IMR-90 (cell line): ENCODE measurements at places on chromosomes 5 and 9. TPM values are rescaled to one million over a fixed set of nuclear protein-coding genes. Genes with fewer than 3 reads are reported as not detected.

DNA sequence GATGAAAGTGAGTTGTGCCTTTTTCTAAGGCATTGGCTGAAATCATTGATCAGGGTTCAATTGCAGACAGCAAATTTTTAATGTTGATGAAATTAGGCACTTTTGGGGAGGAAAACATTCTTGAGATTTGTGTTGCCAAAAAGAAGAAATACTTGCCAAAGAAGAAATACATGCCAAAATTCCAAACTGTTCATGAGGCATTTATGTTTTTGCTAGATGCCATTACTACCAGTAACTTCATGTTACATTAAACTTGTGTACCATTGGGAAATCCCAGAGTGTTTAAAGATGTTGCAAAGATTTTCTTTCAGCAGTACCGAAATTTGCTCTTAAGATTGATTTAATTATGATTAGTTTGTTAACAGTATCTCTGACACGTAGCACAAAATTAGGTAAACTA is 7.0 kb downstream of the XRCC4 start:
- DNase-seq: no peak

GRCh38 chr5:143105216-143105905 is 298.1 kb downstream of the NR3C1 start:
- DNase-seq: no peak

GRCh38 chr5:76742583-76742982 is 26.7 kb downstream of the F2R start:
- peak; percentile 78 for DNase-seq

DNA sequence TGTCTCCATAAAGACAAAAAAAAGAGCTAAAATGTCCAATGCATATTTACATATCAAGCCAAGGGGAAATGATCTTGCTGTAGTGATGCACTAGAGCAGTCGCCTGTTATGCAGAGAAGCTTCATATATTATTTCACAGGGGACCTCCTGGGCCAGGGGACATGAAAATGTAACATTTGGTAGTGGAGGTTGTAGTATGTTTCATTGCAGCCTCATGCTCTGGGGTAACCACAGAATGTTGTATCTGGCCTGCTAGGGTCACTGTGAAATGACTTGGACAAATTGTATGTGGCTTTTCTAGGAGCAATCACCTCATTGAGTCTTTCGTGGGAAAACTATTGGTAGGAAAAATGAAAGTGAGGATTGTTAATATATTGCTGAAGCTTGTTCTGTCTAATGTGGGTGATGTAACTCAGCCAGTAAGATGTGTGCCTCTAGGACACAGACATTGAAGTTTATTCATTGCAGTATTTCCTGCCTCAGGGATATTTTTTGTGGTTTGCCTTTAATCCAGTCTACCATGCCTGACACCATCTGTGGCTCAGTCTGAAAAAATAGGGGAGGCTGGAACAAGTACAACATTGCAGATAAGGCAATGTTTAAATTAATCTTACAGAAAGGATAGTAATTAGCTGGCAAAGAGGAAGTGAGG is 430.8 kb upstream of the TNC start:
- DNase-seq: peak; percentile 59

DNA sequence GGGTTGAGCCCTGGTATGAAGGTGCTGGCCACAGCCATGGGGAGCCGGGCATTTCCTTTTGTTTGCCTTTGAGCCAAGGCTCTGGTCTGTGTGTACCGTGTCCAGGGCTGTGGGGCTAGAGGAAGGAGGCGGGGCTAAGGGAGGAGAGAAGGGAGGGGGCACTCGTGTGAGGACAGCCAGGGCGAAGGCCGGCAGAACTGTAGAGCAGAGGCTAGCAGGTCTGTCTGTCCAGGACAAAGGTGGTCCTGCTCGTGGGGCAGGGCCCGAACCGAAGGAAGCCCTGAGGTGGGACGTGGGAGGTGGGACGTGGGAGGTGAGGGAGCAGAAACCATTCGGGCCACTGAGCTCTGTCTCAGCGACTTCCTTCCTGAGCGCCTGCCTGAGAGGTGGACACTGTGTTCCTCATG is 41.3 kb upstream of the TESK1 start:
- DNase-seq: no peak

GRCh38 chr5:54713923-54714581 is 196.5 kb downstream of the SNX18 start:
- DNase-seq: peak; percentile 85

GRCh38 chr5:43422143-43422542 is 10.0 kb upstream of the CCL28 start:
- DNase-seq: peak; percentile 12

- DNase-seq: no peak
These were observed 255.0 kb upstream of the IRX2 start for GRCh38 chr5:3006526-3006925.

DNA sequence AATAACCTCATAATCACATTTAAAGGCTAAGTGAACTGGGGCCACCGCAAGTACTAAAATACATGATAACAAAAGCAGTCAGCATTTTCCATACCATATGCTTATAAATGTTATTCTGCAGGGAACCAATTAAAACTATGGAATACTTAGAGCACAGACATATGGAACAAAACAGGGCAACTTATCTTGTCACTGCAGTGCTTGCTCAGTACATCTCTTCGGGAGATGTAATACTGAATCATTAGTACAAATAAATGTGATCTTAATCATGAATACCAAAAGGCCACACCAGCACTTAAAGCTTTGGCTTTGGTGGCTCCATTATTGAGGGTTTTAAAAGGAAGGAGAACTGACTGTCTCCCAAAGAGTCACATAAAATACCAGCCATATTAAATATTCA is 32.1 kb downstream of the PRUNE2 start:
- DNase-seq: no peak

DNA sequence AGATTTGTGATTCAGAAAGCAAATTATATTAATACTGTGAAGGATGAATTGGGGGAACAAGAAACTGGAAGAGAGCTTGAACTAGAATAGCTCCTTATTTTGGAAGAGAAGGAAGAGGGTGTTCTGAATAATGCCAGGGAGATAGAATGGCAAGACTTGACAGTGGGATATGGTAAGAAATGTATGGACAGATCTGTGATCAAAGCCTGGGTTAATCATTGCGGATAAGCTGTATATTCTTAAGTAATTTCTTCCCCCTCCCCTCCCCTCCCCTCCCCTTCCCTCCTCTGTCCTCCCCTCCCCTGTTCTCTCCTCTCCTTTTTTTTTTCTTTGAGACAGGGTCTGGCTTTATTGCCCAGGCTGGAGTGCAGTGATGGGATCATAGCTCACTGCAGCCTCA is 10.1 kb upstream of the IL6ST start:
- DNase-seq: no peak

DNA sequence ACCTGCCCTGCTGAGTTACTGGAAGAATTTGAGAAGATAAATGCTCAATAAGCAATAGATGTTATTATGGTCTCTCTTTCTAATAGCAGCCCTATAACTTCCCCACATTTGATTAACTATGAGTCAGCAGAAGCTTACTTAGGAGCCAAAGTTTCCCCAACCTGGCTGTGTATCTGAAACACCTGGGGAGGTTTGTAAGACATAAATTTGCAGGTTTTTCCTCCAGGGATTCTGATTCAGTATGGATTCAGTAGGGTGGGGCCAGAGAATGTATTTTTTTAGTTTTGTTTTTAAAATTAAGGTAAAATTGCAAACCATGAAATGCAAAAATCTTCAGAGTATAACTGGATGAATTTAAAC is 44.9 kb upstream of the GNPDA1 start:
- DNase-seq: no peak

DNA sequence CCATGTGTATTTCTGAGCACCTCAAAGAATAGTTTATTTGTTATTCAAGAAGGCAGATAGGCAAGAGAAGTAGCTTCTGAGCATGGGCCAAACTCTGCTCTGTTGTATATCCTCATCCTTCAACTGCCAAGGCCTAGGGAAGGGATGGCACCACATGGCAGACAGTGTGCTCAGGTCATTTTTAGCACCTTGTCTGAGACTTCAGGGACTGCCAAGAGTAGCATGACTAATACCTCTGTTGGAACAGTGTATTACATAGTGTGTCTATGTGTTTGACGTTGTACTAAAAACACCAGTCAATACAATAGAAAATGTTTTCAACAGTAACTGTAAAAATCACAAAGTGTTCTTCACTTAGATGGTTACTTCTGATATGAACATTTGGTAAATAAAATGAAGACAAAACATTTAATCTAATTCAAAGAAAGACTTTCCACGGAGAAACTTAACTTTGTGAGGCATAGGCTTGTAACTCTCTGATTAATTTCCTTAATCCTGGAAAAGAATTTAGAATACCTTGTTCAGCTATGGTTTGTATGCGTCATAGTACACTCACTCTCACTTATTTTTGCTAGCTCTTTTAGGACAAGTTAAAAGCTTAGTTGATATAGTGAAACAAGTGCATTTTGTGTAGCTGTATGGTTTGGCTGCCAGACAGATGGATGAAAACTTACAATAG is 318.4 kb upstream of the RIOK2 start:
- peak; percentile 4 for DNase-seq

GRCh38 chr9:113380869-113381378 is 4.1 kb upstream of the HDHD3 start:
- DNase-seq: no peak

DNA sequence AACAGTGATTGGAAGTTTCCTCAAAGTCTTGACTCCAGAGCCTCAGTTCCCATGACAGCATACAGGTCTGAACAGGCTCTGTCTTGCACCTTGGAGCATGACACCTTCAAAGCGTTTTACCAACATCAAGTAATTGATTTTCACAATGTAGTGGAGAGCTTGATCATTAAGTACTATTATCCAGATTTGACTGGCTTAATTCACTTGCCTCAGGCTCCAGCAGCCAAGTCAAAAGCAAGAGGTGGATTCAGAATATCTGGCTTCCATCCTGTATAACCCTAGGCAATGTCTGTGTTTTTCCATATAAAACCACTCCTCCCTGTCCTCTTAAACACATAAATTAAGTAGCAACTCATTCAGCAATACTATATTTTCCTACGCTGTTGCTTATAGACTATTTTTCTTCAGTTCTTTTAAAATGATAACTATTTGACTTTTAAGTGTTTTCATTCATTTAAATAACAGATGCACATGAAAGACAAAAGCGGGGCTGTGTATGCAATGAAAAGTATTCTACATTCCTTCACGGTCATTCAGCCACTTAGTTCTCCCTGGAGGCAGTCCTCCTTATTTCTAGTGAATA is 150.8 kb upstream of the RANBP3L start:
- DNase-seq: no peak

DNA sequence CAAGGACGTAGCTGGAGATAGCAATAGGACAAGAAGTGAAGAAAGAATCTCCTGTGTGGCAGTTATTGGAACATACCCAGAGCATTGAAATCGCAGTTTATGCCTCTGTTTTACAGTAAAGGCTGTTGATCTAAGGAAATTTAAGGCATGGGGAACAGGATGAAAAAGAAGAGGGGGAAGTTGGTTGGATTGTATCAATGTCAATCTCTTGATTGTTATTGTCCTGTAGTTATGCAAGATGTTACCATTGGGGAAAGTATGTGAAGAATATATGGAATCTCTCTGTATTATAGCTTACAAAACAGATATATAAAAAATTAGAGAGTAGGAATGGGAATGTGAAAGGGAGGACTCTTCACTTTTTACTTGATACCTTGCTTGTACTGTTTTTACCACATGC is 195.6 kb upstream of the NREP start:
- DNase-seq: no peak

- peak; percentile 13 for DNase-seq
These were observed 4.2 kb upstream of the HAVCR2 start for GRCh38 chr5:157113002-157113401.

- peak; percentile 66 for DNase-seq
These were observed 11.8 kb downstream of the ADAMTSL1 start for GRCh38 chr9:18485714-18486113.

DNA sequence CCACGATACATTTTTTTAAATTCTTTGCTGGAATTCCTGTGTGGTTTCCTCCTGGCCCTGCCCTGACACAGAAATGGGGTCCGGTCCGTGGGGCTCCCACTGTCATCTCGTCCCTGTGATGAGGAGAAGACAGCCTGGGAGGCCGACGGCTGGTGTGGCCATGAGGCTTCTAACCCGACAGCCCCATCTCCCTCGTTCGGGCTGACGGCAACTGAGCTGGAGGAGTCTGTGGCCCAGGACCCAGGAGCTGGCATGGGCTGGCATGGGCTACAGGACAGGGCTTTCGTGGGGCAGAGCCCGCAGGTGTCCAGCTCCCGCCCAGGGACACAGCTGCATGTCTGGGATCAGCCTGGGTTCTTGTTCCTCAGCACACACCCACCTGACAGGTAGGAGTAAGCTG is 13.8 kb downstream of the LCN9 start:
- DNase-seq: no peak

DNA sequence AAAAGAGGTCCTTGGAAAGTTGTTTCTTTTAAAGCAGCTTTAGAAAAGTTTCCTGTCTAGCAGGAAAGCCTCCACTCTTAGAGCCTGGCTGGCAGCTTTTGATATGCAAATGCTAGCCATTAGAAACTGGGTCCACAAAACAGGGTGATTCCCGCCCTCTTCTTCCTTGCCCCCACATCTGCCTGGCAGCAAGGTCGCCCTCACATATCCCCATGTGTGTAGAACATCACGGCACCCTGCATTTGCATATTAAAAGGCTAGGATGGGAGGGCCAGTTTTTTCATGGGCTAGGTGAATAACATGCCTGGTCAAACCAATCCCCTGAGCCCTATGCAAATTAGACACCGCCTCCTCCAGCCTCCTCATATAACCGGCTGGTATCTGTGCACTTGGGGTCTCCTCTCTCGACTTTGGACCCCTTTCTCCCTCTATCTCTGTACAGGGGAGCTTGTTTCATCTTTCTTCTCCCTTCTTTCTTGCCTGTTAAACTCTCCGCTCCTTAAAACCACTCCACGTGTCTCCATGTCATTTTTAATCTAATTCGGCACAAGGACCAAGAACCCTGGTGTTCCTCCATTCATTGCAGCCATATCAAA is 426.8 kb upstream of the CTNND2 start:
- DNase-seq: no peak

GRCh38 chr5:6583049-6583880 is 49.6 kb downstream of the NSUN2 start:
- DNase-seq: no peak

- no peak for DNase-seq
These were observed 44.7 kb upstream of the LCP2 start for GRCh38 chr5:170342153-170342725.

DNA sequence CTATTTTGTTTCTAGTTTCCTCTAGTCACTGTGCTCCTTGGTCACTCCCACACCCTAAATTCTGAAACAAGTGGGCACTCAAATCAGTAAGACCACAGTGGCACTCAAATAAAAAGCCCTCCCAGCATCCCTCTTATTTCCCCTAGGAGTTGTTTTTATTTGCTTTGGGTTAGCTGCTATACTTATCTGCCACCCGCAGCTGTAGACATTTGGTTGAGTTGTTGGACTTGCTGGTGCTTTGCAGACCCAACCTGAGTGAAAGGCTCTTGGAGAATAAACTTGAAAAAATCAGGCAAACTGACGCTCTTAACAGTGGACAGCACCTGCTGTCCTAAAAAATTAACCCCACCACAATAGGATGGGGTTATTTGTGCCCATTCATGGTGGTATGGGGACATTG is 203.0 kb downstream of the SPATA31A6 start:
- no peak for DNase-seq

The FBP2 gene
- polyA plus RNA-seq: not detected in 2 replicates

The TMEM203 gene
- polyA plus RNA-seq: 39.1 and 40.6 TPM in 2 replicates

The PMPCA gene
- 95.8 and 102 TPM in 2 replicates for polyA plus RNA-seq

The EIF4E1B gene
- polyA plus RNA-seq: not detected in 2 replicates

The FOXD4L3 gene
- polyA plus RNA-seq: not detected in 2 replicates

The IFNA6 gene
- polyA plus RNA-seq: not detected in 2 replicates

The MOCS2 gene
- 32.8 and 40.0 TPM in 2 replicates for polyA plus RNA-seq

The SLC6A19 gene
- polyA plus RNA-seq: not detected in 2 replicates

The OLFM1 gene
- 0.23 and 0.38 TPM in 2 replicates for polyA plus RNA-seq

The SH2D3C gene
- polyA plus RNA-seq: 0.22 and 0.24 TPM in 2 replicates

The AKNA gene
- polyA plus RNA-seq: 7.2 and 7.3 TPM in 2 replicates

The SPAAR gene
- 0.24 and 0.32 TPM in 2 replicates for polyA plus RNA-seq

The SLC36A1 gene
- polyA plus RNA-seq: 8.7 and 9.4 TPM in 2 replicates
